Omental fat pad (tissue), 4 donors: ENCODE measurements at places on chromosomes 5 and 9. TPM values are rescaled to one million over a fixed set of nuclear protein-coding genes. Genes with fewer than 3 reads are reported as not detected.

BARX1 gene
- 20.2 TPM for total RNA-seq

SLIT3 gene
- total RNA-seq: 89.0 TPM

ITK gene
- 5.3 TPM for total RNA-seq

LHX3 gene
- not detected for total RNA-seq

KIAA0825 gene
- 2.5 TPM for total RNA-seq
